D721Med (cell line): ENCODE measurements at places on chromosomes 3 and 15.

DNA sequence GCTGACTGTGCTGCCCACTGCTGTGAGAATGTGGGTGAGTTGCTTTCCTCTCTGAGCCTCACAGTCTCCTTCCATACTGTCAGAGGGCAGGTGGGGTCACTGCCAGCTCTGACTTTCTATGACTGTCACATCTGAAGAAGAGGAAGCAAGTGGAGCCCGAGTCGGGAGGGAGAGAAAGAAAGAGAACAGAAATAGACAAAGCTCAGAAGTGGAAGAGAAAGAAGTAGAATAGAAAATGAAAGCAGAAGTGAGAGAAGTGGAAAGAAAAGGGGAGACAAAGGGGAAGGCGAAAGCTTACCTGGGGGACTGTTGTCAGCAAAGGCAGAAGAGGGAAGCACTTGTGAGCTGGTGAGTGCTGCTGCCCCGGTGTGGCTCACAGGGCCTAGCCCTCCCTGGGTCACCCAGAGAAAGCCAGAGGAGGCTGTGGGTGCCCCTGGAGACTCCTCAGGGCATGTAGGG is 57.9 kb downstream of the EPHB1 start:
- DNase-seq: no peak

DNA sequence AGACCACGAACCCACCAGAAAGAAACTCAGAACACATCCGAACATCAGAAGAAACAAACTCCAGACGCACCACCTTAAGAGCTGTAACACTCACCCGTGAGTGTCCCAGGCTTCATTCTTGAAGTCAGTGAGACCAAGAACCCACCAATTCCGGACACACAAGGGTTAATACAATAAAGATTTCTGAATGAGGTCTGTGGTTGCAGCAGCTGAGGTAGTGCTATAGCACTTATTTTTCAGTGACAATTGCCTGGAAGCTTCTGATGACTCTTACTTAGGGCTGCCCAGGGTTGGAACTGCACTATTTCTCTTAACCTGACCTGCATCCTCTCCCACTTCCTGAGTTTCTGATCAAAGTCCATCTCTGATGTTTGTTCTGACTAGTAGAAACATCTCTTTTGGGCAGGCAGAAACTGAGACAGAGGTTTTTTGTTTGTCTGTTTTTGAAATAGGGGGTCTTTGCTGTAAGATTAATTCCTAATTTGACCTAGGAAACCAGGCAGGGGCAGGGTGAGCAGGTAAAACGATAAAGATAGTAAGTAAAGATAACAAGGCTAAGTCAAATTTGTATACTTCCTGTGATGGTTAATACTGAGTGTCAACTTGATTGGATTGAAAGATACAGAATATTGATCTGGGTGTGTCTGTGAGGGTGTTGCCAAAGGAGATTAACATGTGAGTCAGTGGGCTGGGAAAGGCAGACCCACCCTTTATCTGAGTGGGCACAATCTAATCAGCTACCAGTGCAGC is 169.1 kb downstream of the GAP43 start:
- DNase-seq: no peak

- no peak for DNase-seq
Measured at GRCh38 chr3:137081711-137082110, 123.9 kb downstream of the IL20RB start.

DNA sequence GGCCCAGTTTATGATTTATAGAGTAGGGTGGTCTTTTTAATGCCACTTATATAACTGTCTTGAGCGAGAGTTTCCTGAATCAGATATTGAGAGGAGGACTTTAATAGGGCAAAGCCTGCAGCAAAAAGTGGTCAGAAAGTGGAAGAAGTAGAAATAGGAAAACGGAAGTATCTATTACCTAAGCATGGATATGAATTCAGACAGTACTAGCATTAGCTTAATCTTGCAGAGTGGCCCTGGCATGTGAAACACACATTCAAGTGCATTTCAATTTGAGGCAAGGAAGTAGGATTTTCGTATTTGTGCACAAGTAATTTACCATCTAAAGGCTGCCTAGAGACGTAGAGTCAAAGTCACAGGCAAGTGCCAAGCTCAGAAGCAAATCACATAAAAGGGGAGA is 622.3 kb downstream of the DIPK2A start:
- no peak for DNase-seq

- no peak for DNase-seq
Measured at GRCh38 chr3:185046603-185047002, 106.3 kb downstream of the C3orf70 start.

DNA sequence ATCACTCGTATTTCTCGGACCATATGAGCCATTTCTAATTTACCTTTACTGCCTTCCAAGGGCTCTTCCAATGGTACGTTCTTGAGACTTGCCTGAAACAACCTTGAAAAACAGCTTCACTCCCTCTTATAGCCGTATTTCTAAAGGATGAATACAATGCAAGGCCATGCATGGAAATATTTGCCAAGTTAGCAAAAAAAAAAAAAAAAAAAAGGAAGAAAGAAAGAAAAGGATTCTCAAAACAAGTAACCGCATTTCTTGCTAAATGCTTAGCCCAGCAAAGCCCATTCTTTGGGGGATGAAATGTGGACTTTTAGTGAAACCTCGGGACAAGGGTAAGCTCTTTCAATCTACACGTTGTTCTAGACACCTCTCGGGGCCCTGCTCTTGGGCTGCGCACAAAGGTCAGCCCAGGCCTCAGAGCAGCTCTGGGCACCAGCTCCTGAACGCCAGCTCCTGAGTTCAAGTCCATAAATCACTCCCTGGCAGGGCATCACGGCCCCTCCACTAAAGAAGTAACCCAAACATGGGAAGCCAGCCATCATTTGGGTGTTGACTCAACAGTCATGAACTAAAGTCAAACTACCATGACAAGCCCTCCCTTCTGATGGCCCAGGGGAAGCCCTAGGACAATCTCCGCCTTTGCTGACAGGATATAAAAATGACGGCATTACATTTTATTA is 132.7 kb downstream of the ADAMTS17 start:
- no peak for DNase-seq
